ENCODE measurements at places on chromosomes 7 and 10.

DNA sequence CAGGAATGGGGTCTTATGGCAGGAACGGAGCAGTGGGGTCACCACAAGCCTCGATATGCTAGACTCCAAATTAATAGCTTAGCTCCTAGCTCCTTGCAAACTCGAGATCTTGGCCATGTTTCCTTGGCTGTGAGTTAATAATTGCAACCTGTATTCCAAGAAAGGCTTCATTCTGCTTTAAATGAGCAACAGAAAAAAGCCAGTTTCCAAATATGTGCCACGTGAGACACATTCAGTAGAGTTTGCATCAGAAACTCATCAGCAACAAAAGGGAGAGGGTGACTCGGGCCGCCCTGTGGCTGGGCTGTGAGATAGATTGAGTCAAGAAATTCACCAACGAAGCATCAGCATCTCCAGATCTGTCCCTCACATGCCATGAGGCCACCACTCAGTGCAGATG, 112.0 kb downstream of the NPTX2 start:
- DNase-seq: no peak

DNA sequence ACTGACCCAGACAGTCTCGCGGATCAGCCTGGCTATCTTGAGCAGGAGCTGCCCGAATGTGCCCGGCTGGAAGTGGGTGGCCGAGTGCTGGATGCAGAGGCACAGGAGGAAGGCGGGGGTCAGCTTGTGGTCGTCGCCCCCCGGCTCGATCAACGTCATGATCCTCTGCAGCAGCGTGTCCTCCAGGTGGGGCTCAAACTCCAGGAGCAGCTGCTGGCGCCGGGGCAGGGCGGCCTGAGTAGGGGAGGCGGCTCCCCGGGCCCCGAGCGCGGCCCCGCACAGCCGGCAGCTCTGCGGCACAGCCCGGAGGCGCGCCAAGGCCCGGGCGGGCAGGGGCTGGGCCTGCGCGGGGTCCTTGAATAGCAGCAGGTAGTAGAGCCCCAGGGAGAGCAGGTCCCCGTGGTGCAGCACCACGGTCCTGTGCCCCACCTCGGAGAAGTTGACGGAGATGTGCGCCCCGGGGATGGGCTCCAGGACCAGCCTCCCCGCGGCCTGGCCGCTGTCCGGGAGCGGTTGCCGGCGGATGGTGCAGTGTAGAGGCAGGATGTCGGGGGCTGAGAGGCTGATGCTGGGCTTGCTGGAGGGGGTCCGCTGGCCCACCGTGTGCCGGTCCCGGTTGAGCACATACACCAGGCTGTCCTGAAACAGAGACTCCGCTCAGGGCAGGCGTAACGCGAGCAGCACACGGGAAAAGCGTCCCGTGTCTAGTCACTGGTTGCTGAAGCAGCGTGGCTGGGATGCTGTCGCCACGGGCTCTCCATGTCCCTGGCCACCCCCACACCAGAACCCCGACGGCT, 27.0 kb downstream of the PAPOLB start:
- no peak for DNase-seq

GRCh38 chr10:97341416-97341815, 6.9 kb upstream of the FRAT2 start:
- no peak for DNase-seq

DNA sequence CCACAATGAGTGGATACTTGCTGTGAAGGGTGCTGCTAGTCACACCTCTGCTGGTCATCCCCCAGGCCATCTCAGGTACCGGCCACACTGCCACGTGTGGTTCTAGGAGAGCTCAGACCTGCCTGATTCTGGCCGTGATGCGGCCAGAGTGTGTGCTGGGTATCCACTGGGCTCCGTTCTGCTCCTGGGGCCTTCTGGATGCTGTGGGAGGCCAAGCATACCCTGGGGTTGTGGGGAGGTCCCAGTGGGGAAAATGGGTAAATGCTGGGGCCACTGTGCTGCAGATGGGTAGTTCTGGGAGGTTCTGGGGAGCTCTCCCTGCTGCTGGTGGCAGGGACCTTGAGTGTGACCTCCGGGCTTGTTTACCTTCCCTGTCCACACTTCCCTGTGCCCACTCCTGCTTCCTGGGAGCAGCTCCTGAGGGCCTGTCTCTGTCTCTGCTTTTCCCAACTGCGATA, 318.4 kb downstream of the GLRX3 start:
- no peak for DNase-seq

GRCh38 chr10:18359812-18360211, 219.6 kb downstream of the CACNB2 start:
- no peak for DNase-seq
